GM12864 (cell line): ENCODE measurements at places on chromosomes 2 and 18.

DNA sequence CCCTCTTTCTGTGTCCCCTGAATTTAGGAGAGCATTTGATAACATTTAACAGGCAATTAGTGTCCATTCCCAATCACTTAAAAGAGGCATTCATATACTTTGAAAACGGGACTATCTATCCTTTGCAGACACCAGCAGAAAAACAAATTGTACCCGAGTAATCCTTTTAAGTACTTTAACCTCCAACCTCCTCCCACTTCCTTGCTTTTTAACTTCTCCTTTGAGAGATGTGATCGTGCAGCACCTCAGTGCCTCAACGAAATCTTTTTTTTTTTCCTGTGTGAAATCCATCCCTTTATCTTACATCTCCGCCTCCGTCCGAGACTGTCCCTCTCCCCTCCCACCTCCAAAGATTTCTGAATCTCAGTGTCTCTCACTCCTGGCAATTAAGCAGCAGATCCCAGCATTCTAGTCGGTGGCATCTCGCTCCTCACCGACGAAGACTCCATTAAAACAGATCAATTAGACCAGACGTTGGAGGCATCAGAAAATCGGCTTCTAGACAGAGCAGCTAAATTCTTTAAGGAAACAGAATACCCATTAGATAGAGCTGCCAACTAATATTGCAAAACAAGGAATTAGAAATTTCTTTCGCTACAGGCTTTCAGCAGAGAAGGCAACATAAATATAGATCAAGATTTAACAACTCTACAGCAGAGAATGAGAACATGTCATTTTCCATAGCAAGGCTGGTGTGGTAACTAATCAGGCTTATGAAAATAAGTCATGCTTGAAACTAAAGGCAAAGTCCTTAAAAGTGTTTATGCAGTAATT, 1.9 kb upstream of the TMEFF2 start:
- no peak for DNase-seq

GRCh38 chr2:207600231-207600630, 25.0 kb downstream of the METTL21A start:
- no peak for DNase-seq

- DNase-seq: no peak
Observed at GRCh38 chr2:217703102-217703501, 299.7 kb downstream of the TNS1 start.

DNA sequence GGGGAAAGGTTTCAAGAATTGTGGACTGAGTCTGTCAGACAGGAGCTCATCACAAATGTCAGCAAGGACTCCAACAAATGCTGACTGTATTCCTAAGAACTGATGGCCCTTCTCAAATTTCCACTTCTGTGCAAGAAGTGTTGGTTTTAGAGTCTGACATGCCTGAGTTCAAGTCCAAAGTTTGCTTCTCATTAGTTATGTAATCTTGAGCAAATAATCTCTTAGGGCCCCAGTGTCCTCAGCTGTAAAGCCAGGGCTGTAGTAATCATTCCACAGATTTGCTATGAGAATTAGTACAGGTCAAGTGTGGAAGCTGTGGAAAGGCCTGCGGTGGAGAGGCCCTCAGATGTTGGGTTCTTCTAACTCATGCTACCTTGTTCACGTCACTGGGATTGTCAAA, 23.9 kb downstream of the MEP1B start:
- no peak for DNase-seq

- DNase-seq: no peak
Observed at GRCh38 chr2:196279541-196279940, 108.2 kb upstream of the STK17B start.

DNA sequence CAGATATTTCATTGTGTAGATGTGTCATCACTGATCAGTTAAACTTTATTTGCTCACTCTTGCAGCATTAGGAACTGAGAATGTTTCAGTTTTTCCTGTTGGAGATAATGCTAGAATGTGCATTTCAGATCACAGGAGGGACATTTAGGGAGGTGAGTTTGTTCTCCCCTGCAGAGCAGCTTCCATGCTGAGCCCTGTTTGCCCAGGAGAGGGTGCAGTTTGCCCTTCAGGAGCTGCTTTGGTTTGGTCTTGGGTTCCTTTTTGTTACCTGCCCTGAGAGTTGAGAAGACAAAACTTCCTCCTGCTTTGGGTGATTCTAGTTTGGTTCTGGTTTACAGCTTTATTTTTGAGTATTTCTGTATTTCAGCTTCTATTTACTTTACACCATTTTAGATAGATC, 49.9 kb downstream of the DGKD start:
- no peak for DNase-seq

DNA sequence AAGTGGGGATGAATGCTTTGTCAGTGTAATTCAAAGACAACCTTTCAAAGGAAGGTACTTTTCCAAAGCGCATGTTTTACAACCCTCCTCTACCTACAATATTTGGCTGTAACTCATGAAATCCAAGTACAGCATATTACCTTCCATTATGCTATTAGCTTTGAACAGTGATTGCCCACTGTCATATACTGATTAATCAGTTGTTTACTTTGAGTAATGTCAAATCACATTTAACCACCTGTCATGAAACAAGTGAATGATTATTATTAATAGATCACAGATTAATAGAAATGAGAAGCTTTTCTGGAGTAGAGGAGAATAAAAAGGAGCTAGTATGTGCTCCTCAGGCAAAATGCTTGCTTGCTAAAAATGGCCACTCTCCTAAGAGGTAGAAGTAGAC, 150.5 kb upstream of the SMAD7 start:
- no peak for DNase-seq
